ENCODE measurements at places on chromosomes 4 and X.

GRCh38 chr4:164464313-164464712 is 289.6 kb upstream of the SMIM31 start:
- DNase-seq, result no peak

DNA sequence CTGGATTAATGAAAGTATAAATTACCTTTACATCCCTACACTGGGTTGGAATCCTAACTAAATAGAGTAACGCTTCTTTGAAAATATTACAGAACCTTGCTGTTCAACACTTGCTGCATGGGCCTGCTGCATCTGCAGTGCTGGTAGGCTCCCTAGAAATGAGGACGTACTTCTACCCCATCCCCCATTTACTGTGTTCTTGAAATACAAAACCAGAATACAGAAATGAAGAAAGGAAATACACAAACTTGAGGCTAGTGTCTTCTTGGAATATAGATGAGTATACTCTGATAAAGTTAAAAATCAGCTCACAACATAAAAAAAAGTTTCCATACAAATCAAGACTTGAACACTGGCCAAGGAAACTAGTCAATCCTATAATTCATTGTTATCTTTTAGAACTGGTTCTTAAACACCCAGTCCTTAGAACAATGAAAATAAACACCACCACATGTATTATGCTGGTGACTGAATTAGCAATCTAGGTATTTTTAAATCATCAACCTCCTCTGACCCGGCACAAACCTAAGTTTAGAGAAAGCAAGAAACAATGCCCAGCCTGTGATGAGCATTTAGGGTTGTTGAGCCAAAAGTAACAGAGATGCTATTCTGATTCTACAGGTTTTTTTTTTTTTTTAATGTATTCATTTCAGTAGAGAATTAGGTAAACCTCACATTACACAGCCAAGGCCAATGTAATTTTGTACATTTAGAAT is 49.7 kb downstream of the ATP8A1 start:
- DNase-seq, result no peak

GRCh38 chr4:125481334-125482045 is 166.7 kb downstream of the FAT4 start:
- DNase-seq, result no peak

DNA sequence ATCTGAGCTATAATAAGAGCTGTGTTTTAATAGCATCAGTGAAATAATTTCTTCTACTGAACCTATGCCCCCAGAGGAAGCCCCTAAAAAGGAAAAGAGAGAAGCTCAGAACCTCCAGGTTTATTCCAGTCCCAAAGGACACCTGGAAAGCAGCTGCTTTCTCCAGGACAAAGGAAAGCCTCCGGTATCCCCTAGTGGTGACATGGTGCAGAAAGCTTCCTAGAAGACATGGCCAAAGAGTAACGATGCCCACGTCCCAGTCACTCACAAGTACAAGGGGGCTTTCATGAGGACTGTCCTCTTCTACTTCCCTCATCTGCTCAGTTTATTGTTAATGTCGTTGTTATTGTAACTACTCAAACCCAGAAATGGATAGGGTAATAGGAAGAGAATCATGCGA is 343.9 kb downstream of the UNC5C start:
- DNase-seq, result no peak

- no peak for DNase-seq
Observed at GRCh38 chr4:54099287-54099747, 646 bp upstream of the GSX2 start.

GRCh38 chr4:77393996-77394395 is 211.6 kb upstream of the CXCL13 start:
- DNase-seq, result no peak

DNA sequence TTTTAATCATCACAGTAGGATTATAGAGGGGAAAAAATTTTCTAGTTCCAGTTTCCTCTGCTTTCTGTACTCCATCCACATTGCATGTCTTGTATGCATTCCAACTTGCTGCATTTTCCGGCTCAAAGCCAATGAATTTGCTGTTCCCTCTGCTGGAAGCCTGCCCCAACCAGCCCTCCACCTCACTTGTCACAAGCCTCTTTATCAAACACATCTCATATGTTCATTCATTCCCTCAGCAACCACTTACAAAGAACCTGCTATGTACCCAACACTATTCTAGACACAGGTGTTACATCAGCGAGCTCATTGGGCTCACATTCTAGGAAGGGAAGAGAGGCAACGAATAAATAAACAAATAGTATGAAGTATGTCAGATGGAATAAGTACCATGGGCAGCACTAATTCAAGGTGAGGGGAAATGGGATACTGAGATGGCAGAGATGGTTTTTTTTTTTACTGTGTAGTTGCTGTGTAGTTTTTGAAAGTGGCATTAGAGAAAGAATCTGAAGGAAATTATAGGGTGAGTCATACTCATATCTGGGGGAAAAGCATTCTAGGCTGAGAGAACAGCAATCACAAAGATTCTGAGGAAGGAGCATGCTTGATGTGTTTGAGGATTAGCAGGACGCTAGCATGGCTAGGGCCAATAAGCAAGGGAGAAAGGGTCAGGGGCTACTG is 332.5 kb downstream of the PDGFC start:
- no peak for DNase-seq

GRCh38 chrX:41982953-41983352 is 59.6 kb upstream of the CASK start:
- no peak for DNase-seq

GRCh38 chr4:30875658-30876269 is 155.6 kb downstream of the PCDH7 start:
- DNase-seq, result no peak

GRCh38 chr4:128866269-128866668 is 56.8 kb downstream of the JADE1 start:
- no peak for DNase-seq

DNA sequence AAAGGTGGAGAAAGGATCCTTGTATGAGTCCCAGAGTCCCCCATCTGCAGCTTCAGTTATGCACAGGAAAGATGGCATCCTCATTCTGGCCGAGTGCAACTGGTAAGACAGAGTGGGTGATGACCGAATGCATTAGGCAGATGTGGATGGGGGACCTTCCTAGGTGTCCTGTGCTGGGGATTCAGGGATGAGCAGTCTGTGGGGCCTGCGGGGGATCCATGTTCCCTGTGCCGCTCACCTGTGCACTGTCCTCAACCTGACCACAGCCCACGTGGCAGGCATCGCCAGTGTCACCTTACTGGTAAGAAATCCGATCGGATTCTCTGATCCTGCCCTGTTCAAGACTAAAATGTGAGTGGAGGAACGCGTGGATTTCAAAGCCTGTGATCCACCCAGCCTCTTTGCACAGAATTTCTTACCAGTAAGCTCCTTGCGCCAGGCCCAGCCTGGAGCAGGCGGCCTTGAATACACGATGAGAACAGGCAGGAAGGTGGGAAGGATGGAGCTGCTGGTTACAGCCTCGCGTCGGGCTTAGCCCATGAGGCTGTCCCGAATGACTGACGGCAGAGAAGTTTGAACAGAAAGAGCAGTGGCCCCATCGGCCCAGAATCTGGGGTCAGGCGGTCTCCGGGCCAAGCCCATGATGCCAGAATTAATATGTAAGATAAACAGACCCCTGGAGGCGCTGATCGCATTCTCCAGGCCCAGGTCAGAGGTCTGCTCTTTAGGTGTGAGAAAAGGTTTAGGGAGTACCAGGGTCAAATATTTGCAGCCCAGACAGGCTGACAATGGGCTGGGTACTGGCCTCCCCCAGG is 56.5 kb downstream of the CPZ start:
- no peak for DNase-seq

GRCh38 chr4:54296548-54297203 is 67.6 kb downstream of the PDGFRA start:
- no peak for DNase-seq

GRCh38 chr4:3346146-3346545 is 53.3 kb downstream of the RGS12 start:
- DNase-seq, result no peak

GRCh38 chrX:3159995-3160720 is 118.9 kb downstream of the ARSF start:
- no peak for DNase-seq

DNA sequence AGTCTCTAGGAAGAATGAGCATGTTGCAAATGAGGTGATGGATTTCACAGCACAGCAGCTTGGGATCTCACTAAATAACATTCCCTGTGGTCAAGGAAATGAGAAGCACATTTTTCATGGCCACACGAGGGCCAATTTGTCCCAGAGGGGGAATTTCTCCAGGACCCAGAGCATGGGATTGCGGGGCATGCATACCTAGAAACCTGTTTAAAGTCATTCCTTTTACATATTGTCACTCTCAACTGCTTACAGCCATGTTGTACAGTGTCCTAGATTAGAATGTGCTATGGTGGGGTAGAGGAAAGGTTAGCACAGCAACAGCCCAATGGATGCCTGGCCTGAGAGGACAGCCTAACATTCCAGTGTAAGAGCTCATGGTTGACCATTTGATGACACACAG is 37.4 kb upstream of the NLGN4X start:
- DNase-seq, result no peak

DNA sequence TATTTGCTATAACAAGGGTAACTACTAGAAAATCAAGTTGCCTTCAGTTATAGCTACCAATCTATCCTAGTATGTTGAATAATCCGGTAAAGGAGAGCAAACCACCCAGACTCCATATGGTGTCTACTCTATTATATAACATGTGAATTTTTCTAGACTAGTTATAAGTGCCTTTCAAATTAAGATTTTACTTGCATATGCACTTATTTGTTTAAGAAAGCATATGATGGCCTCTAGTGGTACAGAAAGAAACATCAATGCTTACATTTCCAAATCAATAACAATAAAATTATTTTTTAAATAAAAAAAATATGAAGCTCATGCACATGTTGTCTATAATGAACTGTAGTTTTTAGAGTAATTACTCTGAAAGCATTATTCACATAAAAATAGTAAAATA is 1516.4 kb upstream of the PABPC4L start:
- no peak for DNase-seq

DNA sequence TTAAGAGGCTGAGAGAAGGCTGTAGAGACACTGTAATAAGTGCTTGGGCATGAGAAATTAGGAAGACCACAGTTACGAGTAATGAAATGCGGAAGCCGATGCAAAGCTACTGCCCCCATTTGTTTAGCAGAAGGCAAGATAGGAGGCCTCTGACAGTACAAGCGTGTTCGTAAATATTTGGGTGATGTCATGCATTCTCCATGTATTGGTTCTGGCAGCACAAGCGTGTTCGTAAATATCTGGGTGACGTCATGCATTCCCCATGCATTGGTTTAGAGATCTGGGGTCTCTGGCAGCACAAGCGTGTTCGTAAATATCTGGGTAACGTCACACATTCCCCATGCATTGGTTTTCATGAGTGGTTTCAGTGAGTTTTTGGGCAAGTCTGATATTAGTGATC is 661.5 kb upstream of the FRG1 start:
- DNase-seq, result no peak

GRCh38 chr4:25113915-25114904 is 46.0 kb downstream of the SEPSECS start:
- DNase-seq, result no peak

GRCh38 chrX:49949961-49950360 is 27.6 kb downstream of the CLCN5 start:
- no peak for DNase-seq

GRCh38 chrX:68829582-68830418 is 979 bp downstream of the EFNB1 start:
- DNase-seq, result no peak

DNA sequence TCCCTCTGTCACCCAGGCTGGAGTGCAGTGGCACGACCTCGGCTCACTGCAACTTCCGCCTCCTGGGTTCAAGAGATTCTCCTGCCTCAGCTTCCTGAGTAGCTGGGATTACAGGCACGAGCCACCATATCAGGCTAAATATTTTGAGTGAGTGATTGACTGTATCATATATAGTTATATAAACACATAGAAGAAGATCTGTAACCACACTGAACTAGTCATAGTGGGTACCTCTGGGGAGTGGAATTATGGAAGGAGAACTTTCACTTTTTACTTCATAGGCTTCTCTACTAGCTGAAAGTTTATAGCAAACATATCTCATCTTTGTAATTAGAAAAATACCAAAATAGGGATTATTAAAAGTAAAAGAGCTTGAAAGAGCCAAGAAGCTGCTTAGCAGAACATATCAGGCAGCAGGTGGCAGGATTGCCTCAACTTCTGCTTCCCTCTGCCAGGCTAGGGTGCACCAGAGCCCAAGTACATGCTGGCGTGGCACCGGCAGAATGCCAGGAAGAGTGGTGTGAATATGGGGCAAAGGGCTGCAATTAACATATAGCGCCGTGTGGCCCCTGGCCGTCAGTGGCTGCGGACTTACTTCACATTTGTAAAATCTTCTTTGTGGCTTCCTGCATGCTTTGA is 39.5 kb upstream of the CD40LG start:
- DNase-seq, result peak; percentile 20

DNA sequence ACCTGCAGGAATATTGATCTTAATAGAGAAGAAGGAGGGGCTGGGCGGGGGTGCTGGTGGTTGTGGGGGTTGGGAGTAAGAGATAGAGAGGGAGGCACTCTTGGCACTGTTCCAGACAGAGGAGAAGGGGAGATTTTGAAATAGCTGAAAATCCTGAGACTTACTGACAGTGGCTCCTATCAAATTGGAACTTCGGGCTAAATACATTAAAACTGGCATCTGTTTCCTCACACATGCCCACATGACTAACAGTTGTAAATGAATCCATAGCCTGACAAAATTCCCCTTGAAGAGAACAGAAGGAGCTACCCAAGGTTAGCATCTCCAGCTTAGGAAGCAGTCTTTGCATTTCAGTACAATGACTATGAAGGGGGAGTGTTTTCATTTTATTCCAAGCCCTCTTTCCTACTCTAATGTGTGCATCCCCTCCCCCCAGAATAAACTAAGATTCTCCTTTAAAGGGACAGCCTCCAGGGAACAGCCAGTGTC is 1.4 kb downstream of the DCX start:
- DNase-seq, result no peak

- no peak for DNase-seq
Observed at GRCh38 chr4:80927420-80927819, 103.1 kb upstream of the BMP3 start.

DNA sequence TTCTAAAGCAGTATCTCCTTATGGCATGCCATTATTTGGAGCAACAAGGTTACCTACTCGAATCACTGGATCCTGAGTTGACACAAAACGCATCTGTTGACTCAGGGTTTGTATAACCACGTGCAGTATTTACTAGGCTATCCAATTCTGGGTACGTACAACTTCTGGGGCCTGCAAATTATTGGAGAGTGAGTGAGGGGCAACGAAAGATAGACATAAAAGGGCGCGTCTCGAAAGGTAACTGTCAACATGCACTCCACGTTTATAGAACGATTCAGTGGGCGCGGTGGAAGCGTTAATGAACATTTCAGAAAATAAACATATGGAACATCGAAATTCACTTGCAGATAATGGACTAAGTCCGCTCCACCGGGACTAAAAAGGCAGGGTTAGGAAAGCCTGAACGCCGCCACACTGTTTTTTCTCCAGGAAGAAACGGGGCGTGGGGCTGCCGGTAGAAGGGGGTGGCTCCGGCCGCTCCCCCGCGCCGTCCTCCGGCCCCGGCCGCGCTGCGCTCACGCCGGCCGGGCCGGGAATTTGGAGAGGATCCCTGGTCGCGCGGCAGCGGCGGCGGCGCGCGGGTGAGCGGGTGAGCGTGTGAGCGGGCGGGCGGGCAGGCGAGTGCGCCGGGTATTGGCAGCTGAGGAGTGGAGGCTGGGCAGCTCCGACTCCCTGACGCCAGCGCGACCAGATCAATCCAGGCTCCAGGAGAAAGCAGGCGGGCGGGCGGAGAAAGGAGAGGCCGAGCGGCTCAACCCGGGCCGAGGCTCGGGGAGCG is at the start of gene SMAD1:
Gene SMAD1, plus strand, starts transcription at position 690 of the 778 bp plus-strand sequence. CDS start 32,761 bp downstream, outside the sequence.
- DNase-seq, result no peak

Data from stimulated activated CD8-positive, alpha-beta memory T cell treated with anti-CD3 and anti-CD28 coated beads, Interleukin-7, amount 100 ng/mL, for 4 hours (primary cell).